Activated CD4-positive, CD25-positive, alpha-beta regulatory T cell (primary cell): ENCODE measurements at places on chromosomes 16 and 17.
A peak's percentile ranks its signal among the peaks of the same experiment; 100 is the strongest.

- DNase-seq = no peak
Measured at GRCh38 chr16:57306676-57307341, 22.3 kb upstream of the PLLP start.

GRCh38 chr17:7413346-7413985, 5.8 kb downstream of the NLGN2 start:
- DNase-seq = no peak

- no peak for DNase-seq
Measured at GRCh38 chr16:88353691-88354090, 29.1 kb upstream of the ZNF469 start.

DNA sequence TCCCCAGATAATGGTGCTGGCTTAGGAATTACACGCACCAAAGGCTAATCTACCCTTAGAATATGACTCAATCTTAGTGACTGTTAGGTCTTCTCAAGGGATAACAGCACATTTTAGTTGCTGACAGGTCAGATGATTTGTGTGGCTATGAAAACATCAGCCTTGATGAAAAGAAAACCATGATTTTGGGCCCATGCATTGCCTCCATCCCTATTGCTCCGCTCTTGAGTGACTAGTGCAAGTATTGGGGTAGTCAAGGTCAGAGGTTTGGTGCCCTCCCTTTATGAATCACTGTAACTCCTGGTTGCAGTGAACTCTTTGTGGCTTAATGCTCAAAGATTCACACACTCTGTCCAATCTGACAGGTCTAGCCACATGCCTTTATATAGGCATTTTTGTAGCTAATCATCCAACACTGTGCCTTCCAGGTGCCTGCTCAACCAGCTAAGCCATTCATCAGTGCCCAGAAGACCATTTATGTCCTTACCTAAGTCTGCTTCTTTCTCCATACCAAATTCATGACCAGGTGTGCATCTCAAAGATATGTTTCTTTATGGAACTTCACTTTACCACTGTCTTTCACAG, 251.6 kb downstream of the KCNJ2 start:
- no peak for DNase-seq

DNA sequence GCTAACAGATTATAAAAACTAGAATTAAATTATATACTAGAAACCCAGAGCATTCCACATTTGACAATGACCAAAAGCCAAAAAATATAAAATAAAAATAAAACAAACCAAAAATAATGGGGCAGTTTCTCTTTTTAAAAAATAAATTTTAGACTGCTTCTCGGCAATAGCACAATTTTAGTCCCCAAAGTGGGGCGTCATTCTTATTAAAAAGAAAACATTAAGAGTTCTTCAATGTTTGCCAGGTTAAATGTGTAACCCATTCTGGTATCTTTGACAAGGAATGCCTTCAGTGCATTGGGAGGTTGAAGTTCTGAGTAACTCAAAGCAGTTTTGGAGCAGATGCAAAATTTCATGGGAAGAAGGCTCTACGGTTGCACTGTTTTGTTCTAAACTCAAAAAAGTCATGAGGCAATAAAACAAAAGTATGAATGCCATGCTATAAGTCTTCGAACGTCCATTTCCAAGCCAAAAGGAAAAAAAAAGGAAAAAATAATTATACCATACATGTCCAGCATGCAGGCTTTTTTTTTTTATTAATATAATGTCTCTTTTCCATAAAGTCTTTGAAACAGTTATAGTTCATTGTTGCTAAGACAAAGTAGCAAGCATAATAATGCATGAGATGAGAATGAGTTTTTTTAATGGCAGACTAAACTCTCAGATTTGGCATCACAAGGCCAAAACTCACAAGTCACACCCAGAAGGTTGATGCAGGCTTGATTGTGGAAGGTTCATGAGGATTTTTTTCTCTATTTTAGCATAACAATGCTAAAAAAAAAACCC, 3.1 kb downstream of the MAF start:
- DNase-seq = no peak

DNA sequence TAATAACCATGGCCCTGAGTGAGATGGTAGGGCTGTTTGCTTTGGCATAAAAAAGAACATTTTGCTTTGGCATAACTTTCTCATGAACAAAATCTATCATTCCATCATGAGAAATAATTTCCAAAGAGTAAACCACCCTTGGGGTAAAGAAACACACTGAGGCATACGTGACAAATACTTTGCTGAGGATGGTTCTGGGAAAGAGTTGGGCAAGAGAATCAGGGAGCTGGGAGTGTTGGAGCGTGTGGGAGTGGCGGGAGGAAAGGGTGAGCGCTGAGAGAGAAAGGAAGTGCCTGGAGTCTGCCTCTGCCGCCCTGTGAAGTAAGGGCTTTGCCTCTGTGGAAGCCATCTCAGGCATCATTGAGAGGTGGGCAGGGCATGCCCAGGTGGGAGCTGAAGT, 60.2 kb upstream of the ARHGAP44 start:
- no peak for DNase-seq

DNA sequence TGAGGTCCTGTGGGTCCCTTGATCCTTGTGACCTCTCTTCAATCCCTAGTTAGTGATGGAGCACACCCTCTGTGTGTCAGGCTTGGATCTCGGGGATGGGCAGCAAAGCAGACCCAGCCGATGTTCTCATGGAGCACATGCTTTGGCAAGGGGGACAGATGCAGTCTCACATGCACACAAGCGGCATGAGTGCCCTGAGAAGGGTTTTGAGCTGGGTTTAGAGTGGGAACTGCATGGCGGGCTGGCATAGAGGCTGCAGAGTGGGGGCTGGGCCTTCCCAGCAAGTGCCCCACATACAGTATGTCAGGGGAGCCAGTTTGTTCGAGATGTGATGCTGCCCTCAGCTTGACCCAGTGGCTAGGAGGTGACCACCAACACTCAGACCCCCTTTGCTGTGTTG, 41.6 kb downstream of the B9D1 start:
- DNase-seq = no peak

DNA sequence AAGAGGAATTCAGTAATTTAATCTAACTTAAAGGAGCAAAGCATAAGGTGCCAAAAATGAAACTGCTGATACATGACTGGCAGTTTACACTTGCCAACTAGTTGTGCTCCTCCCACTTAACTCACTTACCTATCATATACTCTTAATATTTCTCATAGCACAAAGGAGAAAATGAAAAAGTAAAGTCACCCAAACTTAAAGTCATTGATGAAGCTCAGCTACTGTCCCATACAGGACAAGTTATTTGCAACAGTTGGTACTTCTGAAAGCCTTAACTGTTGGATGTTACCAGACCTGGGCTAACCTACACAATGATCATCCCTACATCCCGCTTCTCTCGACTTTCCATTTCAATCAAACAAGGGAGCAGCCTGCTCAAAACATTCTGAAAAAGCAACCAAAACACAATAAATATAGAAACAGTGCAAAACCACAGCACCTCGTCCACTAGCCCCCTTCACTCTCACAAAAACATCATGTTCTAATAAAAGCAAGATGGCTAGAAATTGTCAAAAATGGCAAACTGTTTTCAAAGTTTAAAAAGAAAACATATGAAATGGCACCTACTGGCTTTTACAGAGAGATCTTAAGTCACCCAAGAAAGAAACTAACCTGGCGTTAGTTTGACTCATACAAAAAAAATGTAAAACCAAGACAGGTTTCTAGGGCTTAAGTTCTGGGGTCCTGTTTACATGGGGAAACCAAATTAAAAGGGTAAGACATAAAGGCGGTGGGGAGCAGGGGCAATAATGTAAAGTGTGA, 868 bp downstream of the MED13 start:
- DNase-seq = no peak

DNA sequence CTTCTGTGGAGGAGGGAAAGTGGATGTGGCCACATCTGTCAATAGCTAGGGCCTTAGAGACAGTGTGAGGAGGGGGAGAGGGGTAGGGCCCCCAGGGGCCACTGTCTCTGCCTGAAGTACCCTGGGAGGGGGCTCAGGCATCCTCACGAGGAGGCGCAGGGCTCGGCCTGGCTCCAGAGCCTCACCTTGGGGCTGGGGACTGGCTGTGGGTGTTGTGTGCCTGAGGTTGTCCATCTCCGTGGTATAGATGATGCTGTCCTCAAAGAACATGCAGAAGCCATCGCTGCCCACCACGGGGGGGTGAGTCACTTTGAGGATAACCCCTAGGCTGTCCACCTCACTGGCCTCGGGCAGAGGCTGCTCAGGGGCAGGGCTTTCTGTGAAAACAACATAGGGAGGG, 12.1 kb downstream of the PLEKHG4 start:
- no peak for DNase-seq

GRCh38 chr16:69244336-69244735, 57.4 kb downstream of the SNTB2 start:
- no peak for DNase-seq

- DNase-seq = no peak
Measured at GRCh38 chr17:32553168-32553567, 66.4 kb downstream of the CDK5R1 start.

DNA sequence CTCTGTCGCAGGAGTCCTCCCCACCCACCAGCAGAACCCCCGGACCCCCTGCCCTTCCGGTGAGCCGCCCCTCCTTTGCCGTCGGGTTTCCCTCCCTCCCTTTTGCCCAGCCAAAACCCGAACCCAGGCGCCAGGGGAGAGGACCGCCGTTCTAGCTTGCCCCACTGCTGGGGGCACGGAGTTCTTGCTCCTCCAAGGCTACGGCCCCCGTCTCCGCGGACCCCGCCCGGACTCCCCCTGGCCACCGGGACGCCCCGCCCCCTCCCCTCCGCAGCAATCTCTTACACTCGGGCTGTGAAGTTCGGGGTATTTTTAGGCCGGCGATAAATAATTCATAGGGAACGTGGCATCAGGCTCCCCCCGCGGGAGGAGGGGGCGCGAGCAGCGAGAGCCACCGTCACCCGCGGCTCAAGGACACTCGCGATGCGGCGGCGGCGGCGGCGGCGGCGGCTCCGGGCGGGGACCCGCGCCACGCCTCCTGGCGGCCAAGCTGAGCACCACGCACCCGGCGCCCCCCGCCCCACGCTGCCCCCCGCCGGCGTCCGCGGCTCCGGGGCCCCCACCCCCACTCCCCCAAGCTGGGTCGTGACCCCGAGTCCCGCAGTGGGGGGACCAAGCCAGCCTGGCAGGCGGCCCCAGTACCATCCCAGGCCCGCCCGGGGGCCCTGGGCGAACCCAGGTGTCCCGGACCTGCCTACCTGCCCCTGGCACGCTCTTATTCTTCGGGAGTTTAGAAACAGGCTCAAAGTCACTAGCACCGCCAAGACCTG, at the start of gene GRIN2C:
Gene GRIN2C (minus strand): TSS at position 427 of the 770 bp plus-strand sequence. CDS start 4,793 bp downstream, outside the sequence.
- no peak for DNase-seq

DNA sequence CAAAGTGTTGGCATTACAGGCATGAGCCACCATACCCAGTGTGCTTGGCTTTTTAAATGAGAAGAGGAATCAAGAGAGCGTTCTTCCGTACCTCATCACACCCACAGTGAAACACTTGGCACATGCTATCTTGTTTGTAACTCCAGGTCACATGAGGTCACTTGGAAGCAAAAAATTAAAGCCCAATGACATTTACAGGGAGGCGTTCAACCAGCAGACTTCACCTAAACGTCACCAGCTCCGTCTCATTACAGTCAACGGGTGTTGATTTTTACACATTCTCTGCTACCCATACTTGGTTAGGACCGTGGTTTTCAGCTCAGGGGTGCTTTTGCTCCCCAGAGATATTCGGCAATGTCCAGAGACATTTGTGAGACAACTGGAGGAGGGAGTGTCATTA, 127.0 kb downstream of the XYLT1 start:
- no peak for DNase-seq

GRCh38 chr16:27431773-27432532, 30.0 kb downstream of the IL21R start:
- DNase-seq = no peak

GRCh38 chr17:36593656-36594316, 2.1 kb downstream of the DHRS11 start:
- DNase-seq = no peak

GRCh38 chr16:89860747-89861304, 12.6 kb upstream of the TCF25 start:
- DNase-seq = peak; percentile 58

GRCh38 chr16:24701521-24701951, 27.9 kb upstream of the TNRC6A start:
- no peak for DNase-seq
